ENCODE measurements at places on chromosomes 7 and 10.

DNA sequence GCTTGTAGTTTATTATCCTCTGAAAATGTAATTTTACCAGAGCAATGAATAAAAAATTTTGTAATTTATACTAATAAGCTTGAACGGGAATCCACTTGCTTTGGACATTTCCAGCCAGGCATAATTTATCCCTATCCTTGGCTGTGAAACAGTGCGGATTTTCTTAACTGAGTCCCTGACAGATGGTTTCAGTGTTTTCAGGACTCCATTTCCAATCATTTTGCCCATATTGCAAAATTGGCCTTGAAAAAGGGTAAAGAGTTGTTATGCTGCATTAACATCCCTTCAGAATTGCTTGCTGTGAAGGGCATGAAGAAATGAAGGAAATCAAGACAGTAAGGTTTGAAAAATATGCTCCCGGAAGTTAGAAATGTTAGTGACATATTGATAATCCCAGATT is 57.7 kb downstream of the NXPH1 start:
- H3K4me1 ChIP-seq, result no peaks in the 10 kb centered on the region
- DNase-seq, result no peak
- H3K27ac ChIP-seq, result no peak overlapping the region
- H3K36me3 ChIP-seq, result no peaks in the 10 kb centered on the region
- H3K4me3 ChIP-seq, result no peak overlapping the region
- H3K27me3 ChIP-seq, result no peaks in the 10 kb centered on the region

- no peak overlapping the region for H3K27ac ChIP-seq
- H3K4me3 ChIP-seq, result no peak overlapping the region
- peaks cover 5% of the 10 kb centered on the region for H3K4me1 ChIP-seq
- DNase-seq, result peak; percentile 41
- peaks cover 75% of the 10 kb centered on the region for H3K27me3 ChIP-seq
Measured at GRCh38 chr7:1400371-1400770, 58.9 kb downstream of the MICALL2 start.

DNA sequence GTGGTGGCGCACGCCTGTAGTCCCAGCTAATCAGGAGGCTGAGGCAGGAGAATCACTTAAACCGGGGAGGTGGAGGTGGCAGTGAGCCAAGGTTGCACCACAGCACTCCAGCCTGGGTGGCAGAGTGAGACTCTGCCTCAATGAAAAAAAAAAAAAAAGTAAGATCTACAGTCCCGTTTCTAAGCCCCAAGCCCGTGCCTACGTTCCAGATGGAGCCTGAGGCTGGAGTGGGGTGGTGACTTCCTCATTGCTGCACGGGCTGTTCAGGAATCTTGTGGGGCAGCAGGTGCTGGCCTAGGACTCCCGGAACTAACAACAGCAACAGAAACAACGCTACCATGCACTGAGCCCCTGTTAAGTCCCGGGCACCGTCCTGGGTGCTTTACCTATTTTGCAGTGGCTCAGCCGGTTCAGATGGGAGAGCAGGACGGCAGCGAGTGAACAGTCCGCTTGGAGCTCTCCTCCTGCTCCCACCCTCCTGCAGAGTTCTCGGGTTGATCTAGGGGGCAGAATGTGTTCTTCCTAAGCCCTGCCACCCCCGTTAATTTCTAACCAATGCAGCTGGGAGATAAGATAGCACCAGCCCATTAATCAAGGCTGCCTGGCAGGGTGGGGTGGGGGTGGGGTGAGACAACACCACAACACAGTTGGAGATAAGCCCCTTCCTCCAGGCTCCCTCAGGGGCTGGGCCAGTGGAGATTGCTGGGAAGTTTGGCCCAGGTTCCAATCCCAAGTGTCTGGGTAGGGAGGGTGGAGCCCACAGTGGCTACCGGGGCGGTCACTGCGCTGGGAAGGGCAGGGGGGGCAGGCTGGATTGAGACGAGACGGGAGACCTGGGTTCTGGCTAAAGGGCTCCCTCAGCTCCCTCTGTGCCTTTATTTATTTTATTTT is 17.0 kb upstream of the SFRP5 start:
- no peak for DNase-seq
- H3K27me3 ChIP-seq, result no peaks in the 10 kb centered on the region
- no peak overlapping the region for H3K27ac ChIP-seq
- peaks cover 6% of the 10 kb centered on the region for H3K4me1 ChIP-seq
- H3K4me3 ChIP-seq, result no peak overlapping the region
- H3K36me3 ChIP-seq, result no peaks in the 10 kb centered on the region

DNA sequence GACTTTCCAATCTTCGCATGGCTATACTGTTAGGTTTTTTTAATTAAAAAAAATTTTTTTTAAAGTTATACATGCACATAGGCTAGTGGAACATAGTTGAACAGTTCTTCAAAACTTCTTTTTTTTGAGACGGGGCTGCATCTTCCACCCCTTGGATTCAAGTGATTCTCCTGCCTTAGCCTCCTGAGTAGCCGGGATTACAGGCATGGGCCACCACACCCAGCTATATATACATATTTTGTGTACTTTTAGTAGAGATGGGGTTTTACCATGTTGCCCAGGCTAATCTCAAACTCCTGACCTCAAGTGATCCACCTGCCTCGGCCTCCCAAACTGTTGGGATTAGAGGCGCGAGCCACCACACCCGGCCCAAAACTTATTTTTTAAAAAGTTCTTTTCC is 17.3 kb downstream of the ZNF777 start:
- no peaks in the 10 kb centered on the region for H3K27me3 ChIP-seq
- H3K36me3 ChIP-seq, result no peaks in the 10 kb centered on the region
- DNase-seq, result no peak
- H3K4me1 ChIP-seq, result no peaks in the 10 kb centered on the region
- H3K27ac ChIP-seq, result no peak overlapping the region

GRCh38 chr7:6640246-6640721 is 3.2 kb downstream of the ZNF316 start:
- H3K27ac ChIP-seq, result no peak overlapping the region
- no peaks in the 10 kb centered on the region for H3K36me3 ChIP-seq
- H3K4me3 ChIP-seq, result no peak overlapping the region
- peak; percentile 75 for DNase-seq
- no peaks in the 10 kb centered on the region for H3K27me3 ChIP-seq

DNA sequence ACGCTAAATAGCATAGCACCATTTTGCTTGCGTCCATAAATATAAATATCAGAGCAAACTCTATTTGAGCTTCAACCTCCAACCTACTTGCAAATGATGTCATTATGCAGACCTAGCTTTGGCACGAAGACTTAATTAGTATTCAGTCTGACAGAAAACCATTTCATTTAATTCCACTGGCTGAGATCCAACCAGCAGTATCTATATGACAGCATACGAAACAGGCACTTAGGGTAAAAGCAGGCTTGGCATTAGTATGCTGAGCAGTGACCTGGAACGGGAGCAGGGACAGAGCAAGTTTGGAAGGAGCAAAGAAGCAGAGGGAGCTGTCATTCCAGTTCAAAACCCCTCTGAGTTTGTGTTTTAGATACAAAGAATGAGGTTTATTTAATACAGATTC is 312.5 kb upstream of the CHRM2 start:
- H3K27ac ChIP-seq, result no peak overlapping the region
- H3K4me1 ChIP-seq, result no peaks in the 10 kb centered on the region
- no peaks in the 10 kb centered on the region for H3K27me3 ChIP-seq
- H3K36me3 ChIP-seq, result no peaks in the 10 kb centered on the region

- H3K36me3 ChIP-seq, result no peaks in the 10 kb centered on the region
- peaks cover 46% of the 10 kb centered on the region for H3K4me1 ChIP-seq
- no peaks in the 10 kb centered on the region for H3K27me3 ChIP-seq
- no peak for DNase-seq
- no peak overlapping the region for H3K4me3 ChIP-seq
- H3K27ac ChIP-seq, result no peak overlapping the region
Measured at GRCh38 chr7:27606270-27607209, 56.1 kb downstream of the HIBADH start.

DNA sequence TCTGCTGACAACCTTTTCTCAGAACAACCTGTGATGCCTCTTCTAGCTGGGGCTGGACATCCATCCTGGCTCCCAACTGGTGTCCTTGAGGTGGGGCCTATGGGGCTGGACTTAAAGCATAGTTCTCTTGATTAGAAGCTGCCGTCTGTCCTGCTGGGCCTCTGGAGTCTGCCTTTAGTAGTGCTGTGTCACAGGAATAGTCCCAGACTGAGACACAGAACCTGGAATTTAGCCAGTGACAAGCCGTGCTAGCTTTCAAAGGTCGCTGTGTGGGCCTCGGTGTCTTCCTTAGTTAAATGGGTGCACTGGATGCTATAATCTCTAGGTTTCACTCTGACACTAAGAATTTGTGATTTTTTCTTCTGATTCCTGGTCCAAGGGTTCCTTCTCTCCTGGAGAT is 41.2 kb downstream of the GPR141 start:
- DNase-seq, result no peak
- H3K27me3 ChIP-seq, result no peaks in the 10 kb centered on the region
- H3K4me1 ChIP-seq, result no peaks in the 10 kb centered on the region
- no peak overlapping the region for H3K4me3 ChIP-seq
- no peak overlapping the region for H3K27ac ChIP-seq
- H3K36me3 ChIP-seq, result no peaks in the 10 kb centered on the region

DNA sequence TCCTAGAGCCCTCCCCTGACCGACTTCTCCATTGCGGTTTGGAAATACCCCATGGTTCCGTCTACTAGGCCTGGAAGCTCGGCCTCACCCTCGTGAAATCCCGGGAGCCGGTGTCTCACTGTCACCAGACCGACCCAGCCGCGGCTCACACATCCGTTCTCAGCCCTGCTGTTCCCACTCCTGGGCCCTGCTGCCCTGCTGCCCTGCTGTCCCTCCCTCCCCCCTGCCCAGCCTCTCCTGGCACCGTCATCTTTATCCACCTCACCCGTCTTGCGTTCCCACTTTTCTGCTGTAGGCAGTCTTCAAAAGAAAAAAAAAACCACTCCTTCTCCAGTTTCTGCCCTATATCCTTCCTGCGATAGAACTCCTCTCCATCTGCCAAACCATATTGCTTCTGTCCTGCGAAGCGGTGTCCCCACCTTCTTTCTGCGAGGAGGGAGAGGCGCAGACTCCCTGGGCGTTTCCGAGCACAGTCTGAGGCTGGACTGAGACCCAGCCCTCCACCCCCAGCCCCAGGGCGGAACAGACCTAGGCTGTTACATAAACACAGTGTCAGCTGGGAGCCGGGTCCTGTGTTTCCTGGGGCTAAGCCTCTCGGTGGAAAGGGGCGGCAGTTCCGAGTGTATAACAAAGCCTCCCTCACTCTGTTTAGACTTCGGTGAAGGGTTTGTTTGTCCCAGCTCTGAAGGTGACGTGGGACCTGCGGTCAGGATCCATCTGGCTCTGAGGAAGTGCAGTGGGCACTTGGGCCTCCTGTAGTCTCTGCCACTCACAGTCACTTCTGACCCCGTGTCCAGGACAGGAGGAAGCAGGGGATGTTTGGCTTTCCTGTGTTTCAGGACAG is 2.8 kb downstream of the AGAP3 start:
- H3K4me3 ChIP-seq, result peak overlapping the region; percentile 88
- DNase-seq, result peak; percentile 75
- peaks cover 15% of the 10 kb centered on the region for H3K27me3 ChIP-seq
- H3K36me3 ChIP-seq, result no peaks in the 10 kb centered on the region
- H3K4me1 ChIP-seq, result peaks cover 35% of the 10 kb centered on the region
- no peak overlapping the region for H3K27ac ChIP-seq

DNA sequence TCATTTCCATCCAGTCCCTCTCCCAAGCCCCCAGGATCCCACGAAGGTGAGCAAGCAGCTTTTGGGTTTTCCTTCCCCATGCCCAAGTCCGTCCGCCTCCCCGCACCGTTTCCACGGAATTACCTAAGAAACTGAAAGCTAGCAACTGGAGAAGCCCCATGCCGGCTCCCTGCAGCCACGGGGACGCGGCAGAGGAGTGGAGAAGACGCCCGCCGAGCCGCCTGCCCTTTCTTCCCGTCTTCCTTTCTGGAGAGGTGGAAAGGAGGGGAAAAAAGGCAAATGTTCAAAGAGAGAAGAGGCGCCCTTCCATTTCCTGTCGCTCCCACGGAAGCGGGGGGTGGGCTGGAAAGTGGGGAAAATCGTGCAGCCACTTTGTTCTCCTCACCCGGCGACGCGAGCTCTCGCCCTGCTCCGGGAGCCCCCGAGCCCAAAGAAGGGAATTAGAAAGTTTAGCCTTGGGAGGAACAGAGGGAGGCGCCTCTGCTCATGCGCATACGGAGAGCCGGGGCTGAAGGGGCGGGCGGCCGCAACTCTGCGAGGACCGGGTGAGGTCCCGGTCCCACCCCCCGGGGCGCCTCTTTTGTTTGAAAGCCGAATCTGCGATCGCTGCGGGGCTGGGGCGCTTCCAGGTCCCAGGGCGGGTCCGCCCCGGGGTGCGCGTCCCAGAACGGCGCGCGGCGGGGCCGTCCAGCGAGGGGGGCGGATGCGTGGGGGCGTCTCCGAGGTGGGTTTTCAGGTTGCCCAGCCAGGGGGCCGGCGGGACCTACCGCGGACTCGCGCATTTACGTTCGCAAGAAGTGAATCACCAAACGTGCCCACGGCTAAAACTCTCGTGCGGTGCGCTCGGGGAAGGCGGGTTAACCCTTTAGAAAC is at the start of gene LAMB1:
LAMB1 (minus strand) TSS at position 436 of the 873 bp plus-strand sequence; CDS start at position 160, 276 bp downstream.
- peaks cover 74% of the 10 kb centered on the region for H3K27me3 ChIP-seq
- H3K4me3 ChIP-seq, result peak within 1 kb of the TSS; percentile 77
- H3K4me1 ChIP-seq, result peaks cover 16% of the 10 kb centered on the region
- peak; percentile 90 for DNase-seq

DNA sequence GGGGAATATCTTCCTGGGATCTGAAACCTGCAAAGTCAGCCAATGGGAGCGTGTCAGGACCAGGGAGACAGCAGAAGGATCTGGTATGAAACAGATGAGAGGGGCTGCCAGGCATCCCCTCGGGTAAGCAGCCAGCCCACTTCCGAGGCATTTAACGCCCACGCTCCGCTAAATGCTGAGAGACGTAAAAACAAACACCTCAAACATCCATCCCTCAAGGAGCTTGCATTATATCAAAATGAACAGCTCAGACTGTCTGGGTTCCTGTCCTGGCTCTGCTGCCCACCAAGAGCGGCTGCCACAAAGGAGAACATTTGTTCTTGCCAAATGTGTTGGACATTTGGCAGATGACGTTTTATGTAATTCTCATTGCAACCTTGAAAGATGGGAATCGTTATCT is 7.0 kb upstream of the SERPINE1 start:
- H3K27ac ChIP-seq, result no peak overlapping the region
- H3K27me3 ChIP-seq, result no peaks in the 10 kb centered on the region
- no peak overlapping the region for H3K4me3 ChIP-seq
- DNase-seq, result no peak
- H3K36me3 ChIP-seq, result no peaks in the 10 kb centered on the region

- H3K36me3 ChIP-seq, result no peaks in the 10 kb centered on the region
- H3K27ac ChIP-seq, result no peak overlapping the region
- no peaks in the 10 kb centered on the region for H3K27me3 ChIP-seq
Measured at GRCh38 chr10:30662814-30663213, 33.3 kb upstream of the LYZL2 start.

GRCh38 chr7:10015687-10016086 is 958.0 kb upstream of the PHF14 start:
- H3K4me1 ChIP-seq, result no peaks in the 10 kb centered on the region
- H3K27me3 ChIP-seq, result no peaks in the 10 kb centered on the region
- H3K4me3 ChIP-seq, result no peak overlapping the region

GRCh38 chr7:40802497-40802896 is 667.7 kb downstream of the SUGCT start:
- H3K4me3 ChIP-seq, result no peak overlapping the region
- no peaks in the 10 kb centered on the region for H3K27me3 ChIP-seq
- no peak for DNase-seq
- no peaks in the 10 kb centered on the region for H3K36me3 ChIP-seq
- no peak overlapping the region for H3K27ac ChIP-seq
- no peaks in the 10 kb centered on the region for H3K4me1 ChIP-seq

- no peaks in the 10 kb centered on the region for H3K4me1 ChIP-seq
- no peaks in the 10 kb centered on the region for H3K27me3 ChIP-seq
- H3K27ac ChIP-seq, result no peak overlapping the region
- H3K36me3 ChIP-seq, result no peaks in the 10 kb centered on the region
- no peak overlapping the region for H3K4me3 ChIP-seq
Measured at GRCh38 chr10:77195101-77195500, 442.5 kb downstream of the KCNMA1 start.

- no peaks in the 10 kb centered on the region for H3K27me3 ChIP-seq
- H3K36me3 ChIP-seq, result peaks cover 35% of the 10 kb centered on the region
- H3K4me1 ChIP-seq, result no peaks in the 10 kb centered on the region
- no peak for DNase-seq
Measured at GRCh38 chr10:28595613-28596012, 62.7 kb downstream of the WAC start.

Measured in neural progenitor cell (in vitro differentiated cells).